ENCODE measurements at places on chromosomes 7 and 10. TPM values are rescaled to one million over a fixed set of nuclear protein-coding genes. Genes with fewer than 3 reads are reported as not detected.
A peak's percentile ranks its signal among the peaks of the same experiment; 100 is the strongest.

PNLIPRP3 gene
- not detected for total RNA-seq

LBX1 gene
- total RNA-seq: 4.7 TPM

GRID1 gene
- 9.2 TPM for total RNA-seq

TMEM139 gene
- 2.6 TPM for total RNA-seq

NAT16 gene
- total RNA-seq: not detected

GRCh38 chr7:66409493-66409892 lies 204.4 kb downstream of the TPST1 start:
- H3K27me3 ChIP-seq: no peaks in the 10 kb centered on the region
- peak overlapping the region; percentile 50 for H3K27ac ChIP-seq
- no peak for DNase-seq
- H3K36me3 ChIP-seq: no peaks in the 10 kb centered on the region

GRCh38 chr10:123470336-123470921 lies 195.7 kb upstream of the GPR26 start:
- H3K36me3 ChIP-seq: no peaks in the 10 kb centered on the region
- H3K4me3 ChIP-seq: no peak overlapping the region
- no peak overlapping the region for H3K27ac ChIP-seq
- H3K27me3 ChIP-seq: peaks cover 50% of the 10 kb centered on the region

DNA sequence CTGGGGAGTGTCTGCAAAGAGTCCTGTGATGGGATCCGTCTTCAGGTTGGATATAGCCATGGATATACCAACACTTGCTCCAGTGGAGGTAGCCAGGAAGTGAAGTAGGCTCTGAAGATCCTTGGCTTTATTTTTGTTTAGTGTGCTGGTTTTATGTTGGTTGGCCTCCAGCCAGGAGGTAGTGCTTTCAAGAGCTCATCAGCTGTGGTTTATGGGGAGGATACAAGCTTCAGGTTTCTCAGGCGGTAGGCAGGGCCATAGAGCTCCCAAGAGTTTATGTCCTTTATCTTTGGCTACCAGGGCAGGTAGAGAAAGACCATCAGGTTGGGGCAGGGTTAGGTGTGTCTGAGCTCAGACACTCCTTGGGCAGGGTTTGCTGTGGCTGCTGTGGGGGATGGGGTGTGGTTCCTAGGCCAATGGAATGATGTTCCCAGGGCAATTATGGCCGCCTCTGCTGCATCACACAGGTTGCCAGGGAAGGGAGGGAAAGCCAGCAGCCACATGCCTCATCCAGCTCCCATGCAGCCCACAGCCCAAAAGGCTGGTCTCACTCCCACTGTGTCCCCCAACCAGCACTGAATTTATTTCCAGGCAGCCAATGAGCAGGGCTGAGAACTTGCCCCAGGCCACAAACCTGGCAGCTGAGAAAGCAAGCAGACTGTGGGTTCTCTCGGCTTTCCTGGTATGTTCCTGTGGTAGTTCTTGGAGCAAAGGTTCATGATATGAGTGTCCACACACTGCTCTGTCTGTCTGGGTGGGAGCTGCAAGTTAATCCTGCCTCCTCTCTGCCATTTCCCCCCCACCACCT lies 67.0 kb upstream of the PRLHR start:
- no peak overlapping the region for H3K27ac ChIP-seq
- no peaks in the 10 kb centered on the region for H3K4me1 ChIP-seq
- H3K4me3 ChIP-seq: no peak overlapping the region

DNA sequence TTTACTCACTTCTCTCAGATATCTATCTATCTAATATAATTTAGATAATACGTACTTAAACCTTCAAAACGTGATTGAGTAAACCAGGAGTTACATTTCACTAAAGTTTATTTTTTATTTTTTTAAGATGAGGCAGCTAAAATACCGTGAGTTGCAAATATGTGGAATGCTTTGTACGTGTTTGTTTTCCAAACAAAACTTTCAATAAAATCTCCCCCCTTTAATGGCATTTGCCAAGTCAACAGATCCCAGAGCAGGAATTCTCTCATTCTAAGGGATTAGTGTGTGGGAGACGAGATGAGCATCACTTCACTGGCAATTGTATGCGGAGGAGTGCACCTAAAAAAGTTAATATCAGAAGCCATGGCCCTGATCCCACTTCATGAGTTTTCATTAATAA lies 53.7 kb upstream of the MAGI2 start:
- no peaks in the 10 kb centered on the region for H3K36me3 ChIP-seq
- DNase-seq: no peak
- H3K4me3 ChIP-seq: no peak overlapping the region
- H3K27me3 ChIP-seq: no peaks in the 10 kb centered on the region
- H3K4me1 ChIP-seq: peaks cover 7% of the 10 kb centered on the region
- no peak overlapping the region for H3K27ac ChIP-seq

Measured in type B pancreatic cell (in vitro differentiated cells).